ENCODE measurements at places on chromosomes 2 and 18.

DNA sequence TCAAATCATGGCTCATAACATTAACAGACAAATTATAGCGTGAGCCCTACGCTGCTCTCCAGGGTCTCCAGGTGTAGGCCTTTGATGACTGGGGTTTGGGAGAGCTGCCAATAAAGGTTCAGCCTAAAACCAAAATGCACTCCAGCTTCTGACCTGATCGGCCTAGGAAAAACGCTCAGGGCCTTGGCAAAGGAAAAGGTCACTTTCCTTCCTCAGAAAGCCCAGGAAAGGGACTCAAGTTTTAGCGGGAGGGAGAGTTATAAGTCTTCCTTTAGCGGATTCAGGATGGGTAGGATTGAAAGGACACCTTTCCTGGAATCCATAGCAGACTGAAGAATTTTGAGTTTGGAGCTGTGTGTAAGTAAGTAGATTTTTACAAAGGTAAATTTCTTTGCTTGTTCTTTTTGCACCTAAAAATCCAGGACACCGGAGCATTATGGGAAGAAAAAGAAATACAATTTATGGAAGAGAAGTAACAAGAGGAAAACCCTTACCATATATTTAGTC, 8.8 kb downstream of the EVX2 start:
- no peak for DNase-seq

- DNase-seq, result no peak
Observed at GRCh38 chr2:20099780-20100179, 48.4 kb upstream of the LAPTM4A start.

- DNase-seq, result no peak
Observed at GRCh38 chr2:215724146-215724545, 288.3 kb upstream of the FN1 start.

- no peak for DNase-seq
Observed at GRCh38 chr2:225288986-225289385, 110.5 kb upstream of the NYAP2 start.

DNA sequence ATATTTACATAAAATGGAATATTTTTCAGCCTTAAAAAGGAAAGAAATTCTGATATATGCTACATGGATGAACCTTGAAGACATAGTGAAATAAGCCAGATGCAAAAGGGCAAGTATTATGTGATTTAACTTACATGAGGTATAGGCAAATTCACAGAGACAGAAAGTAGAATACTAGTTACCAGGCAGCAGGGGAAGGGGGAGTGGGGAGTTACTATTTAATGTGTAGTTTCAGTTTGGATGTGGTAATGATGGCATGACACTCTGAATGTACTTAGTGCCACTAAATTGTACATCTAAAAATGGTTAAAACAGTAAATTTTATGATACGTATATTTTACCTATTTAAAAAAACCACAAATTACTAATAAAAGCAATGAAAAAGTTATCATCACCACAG, 12.1 kb downstream of the METTL4 start:
- no peak for DNase-seq

- DNase-seq, result peak; percentile 80
Observed at GRCh38 chr2:209423562-209424198, at the start of gene MAP2. Gene MAP2, plus strand, starts transcription at chr2:209424047. Its CDS starts 229,124 bp downstream, at chr2:209653171.

DNA sequence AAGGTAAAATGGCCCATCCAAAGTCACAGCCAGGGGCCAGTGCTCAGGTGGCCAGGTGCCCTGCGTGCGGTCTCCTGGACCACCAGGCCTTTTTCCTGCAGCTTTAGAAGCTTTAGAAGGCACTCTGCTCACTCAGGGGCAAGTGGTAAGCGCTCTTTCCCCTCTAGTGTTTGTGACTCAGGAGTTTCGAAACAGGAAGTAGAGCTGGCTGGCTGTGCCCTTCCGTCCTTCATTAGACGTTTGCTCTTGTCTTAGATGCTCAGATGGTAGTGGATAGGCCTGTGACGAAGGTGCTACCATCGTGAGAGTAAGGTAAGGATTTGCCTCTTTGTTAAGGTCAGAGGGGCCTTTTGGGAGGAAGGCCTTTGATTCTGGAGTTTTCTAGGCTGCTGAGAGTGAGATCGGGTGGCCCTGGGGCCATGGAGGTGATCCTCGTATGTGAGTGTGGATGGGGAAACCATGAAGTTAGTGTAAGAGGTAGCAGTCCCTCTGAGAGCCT, at the start of gene CASP8:
Gene CASP8 (plus strand): TSS at position 235 of the 499 bp plus-strand sequence. CDS start 5,951 bp downstream, outside the sequence.
- no peak for DNase-seq

DNA sequence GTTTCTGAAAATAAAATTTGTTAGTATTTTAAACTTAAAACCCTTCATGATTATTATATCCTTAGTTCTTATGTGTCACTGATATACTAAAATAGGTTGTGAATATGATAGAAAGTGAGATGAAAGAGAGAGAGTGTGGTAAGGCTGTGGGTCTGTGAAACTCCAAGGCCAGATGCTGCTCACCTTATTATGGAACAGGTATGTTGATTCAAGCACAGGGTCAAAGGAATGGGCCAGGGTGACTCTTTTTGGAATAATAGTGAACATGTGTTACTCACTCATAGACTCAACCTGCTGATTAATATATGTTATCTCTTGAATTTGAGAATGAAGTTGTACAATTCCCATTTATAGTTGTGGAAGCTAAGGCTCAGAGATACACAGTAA, 70.7 kb upstream of the FN1 start:
- DNase-seq, result no peak

GRCh38 chr2:54310311-54310710, 54.3 kb upstream of the TSPYL6 start:
- DNase-seq, result no peak

- no peak for DNase-seq
Observed at GRCh38 chr2:130985206-130985780, 108.0 kb downstream of the FAM168B start.

GRCh38 chr2:241378816-241379215, 22.7 kb downstream of the FARP2 start:
- DNase-seq, result no peak

GRCh38 chr2:146450131-146450530, 1394.7 kb upstream of the ACVR2A start:
- DNase-seq, result no peak

- no peak for DNase-seq
Observed at GRCh38 chr18:7062811-7063210, 54.8 kb downstream of the LAMA1 start.

GRCh38 chr18:13338318-13338717, 119.8 kb downstream of the LDLRAD4 start:
- DNase-seq, result no peak

DNA sequence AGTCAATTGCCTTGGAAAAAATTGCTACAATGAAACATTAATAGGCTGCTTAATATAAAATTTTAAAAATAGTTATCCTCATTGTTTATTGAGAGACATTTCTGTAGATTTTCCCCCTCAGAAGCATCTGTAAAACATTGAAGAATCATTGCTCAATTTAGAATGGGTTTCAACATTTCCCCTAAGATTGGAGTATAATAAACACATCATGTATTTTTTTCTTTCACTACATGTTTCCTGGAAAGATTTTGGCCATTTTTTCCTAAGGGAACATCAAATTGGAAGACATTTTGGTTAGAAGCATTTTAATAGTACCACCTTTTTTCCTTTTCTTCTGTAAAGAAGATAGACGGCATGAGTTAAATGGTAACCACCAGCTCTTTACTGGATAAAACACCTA, 443.2 kb upstream of the SPHKAP start:
- no peak for DNase-seq

DNA sequence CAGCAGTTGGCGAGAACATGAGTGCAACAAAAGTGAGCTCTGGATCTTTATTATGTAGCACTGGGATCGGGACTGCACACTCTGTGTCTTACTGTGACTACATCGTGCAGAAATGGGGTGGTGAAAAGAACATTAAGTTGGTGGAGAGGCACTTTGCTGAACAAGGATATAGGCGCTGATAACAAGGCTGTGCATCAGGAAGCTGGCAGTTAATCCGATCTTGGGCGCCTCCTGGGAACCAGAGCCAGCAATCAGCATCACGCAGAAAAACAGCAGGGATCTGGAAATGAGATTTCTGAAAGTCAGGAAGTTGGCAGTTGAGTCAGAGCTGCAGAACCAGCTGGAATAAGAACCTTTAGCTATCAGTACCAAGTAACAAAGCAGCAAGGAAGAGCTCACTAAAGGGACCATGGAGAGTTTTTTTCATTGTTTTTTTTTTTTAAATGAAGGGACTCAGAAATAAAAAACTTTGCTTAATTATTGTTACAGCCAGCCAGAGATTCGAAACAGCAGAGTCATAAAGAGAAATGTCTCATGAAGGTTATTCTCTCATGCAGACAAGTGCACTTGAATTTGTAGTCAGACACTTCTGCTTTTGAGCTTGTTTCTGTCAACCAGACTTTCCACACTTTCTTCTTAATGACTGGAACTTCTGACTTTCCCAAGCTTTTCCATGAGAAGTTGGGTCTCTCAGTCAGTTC, 22.8 kb upstream of the MYO3B start:
- no peak for DNase-seq

GRCh38 chr2:26469092-26469710, 8.7 kb downstream of the OTOF start:
- no peak for DNase-seq

- DNase-seq, result peak; percentile 49
Observed at GRCh38 chr2:70070542-70071268, 16.6 kb upstream of the PCBP1 start.

DNA sequence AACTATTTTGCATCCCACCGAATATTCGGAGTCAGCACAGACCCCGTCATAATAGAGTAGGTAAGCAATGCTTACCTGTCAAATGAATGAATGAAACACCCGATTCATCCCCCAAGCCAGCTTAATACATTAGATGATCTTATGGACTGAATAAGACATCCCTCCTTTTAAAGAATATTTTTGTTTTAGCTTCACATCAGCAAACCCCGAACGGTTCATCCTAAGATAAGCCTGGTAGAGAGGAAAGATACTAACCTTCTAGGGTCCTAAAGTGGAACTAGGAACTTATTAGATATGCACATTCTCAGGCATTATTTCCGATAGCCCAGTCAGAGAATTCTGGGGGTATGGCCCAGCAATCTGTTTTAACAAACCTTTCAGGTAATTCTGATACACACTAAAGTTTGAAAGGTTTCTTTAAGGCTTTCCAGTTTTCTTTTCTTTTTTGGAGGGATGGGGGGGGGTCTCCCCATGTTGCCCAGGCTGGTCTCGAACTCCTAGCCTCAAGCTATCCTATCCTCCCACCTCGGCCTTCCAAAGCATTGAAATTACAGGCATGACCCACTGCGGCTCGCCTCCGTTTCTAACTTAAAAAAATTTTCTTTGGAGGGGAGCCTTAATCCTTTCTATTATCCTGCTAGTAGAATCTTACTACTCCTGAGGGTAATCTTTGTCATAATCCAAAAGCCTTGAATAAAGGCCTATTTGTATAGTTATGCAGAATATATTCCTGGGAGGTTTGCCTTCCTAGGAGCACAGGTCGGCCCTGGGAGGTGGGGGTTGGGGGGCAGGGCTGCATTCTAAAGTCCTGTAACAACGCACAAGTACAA, 1.0 kb upstream of the ACTR3 start:
- DNase-seq, result no peak

GRCh38 chr2:113894156-113894743, 4.4 kb downstream of the ACTR3 start:
- DNase-seq, result no peak

DNA sequence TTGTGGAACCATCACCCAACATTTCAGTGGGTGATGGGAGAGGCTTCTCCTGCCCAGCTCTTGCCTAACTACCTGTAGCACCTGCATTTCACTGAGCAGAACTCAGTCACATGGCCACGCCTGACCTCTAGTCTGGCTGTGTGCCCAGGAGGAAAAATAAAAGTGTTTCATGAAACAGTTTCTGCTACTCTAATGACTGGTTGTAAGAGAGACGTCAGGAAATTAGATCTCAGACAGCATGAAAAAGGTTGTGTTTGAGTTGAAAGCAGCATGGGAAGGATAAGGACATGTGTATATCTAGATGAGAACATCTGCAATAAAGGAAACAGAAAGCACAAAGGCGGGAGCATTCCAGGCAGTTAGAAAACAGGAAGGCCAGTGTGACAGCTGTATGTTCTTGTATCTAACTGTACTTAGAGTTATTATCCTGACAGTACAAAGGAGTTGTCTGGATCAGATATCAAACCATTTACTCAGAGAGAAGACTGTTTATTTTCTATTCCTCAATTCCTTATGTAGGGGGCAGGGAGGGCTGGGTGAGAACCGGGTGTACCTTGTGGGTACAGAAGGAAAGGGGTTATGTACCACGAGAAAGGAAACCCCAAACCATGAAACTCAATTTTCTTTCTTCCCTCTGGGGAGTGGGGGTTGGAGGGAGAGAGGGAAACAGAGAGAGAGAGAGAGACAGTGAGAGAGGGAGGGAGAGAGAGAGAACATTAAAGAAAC, 307.4 kb upstream of the VWC2L start:
- DNase-seq, result no peak

GRCh38 chr2:234175649-234176048, 125.1 kb downstream of the SPP2 start:
- no peak for DNase-seq

DNA sequence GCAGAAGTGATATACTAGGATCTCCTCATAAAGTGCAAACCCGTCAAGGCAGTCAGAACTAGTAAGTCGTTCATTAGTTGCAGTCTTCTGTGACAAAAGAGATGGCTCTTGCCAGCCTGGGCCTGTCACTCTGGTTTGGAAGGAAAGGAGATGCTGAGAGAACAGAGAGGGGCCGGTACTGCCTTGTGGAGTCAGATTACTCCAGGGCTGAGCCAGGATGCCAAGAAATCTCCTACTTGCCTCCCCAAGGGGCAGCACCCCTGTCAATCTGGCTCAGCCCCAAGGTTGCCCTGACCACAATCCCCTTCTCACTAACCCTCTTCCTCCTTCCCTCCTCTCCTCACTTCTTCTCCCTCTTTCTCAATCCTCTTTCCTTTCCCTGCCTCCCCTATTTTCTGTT, 62.9 kb upstream of the ASPRV1 start:
- DNase-seq, result no peak

DNA sequence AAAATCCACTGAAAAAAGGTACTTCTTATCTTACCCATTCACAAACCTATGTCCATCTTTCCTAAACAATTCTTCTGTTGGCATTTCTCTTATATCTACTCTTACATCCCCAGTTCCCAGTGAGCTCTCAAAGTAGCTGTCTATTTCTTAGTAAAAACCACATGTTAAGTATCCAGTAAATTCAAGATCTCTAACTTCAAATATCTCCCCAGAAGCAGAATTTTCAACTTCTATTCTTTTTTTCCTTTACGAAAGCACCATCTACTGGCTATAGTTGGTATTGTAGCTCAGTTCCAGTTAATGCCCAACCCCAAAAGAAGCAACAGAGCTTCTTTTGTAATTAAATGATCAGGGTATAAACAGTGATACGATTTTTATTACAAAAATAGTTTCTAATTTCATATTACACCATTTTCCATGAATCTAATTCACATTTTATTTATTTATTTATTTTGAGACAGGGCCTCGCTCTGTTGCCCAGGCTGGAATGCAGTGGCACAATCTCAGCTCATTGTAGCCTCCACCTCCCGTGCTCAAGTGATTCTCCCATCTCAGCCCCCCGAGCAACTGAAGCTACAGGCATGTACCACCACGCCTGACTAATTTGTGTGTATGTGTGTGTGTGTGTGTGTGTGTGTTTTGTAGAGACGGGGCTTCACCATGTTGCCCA, 28.5 kb downstream of the HRH4 start:
- DNase-seq, result no peak

GRCh38 chr2:32357318-32358110, 691 bp downstream of the BIRC6 start:
- DNase-seq, result no peak
